Lower leg skin (tissue), 4 donors: ENCODE measurements at places on chromosomes 13 and 19. TPM values are rescaled to one million over a fixed set of nuclear protein-coding genes. Genes with fewer than 3 reads are reported as not detected.

GRCh38 chr19:49820125-49820524 lies 2.0 kb downstream of the MED25 start:
- DNase-seq, result no peak

ZNF491 gene
- 2.1 TPM for total RNA-seq

GRCh38 chr19:33406521-33407139 lies 33.1 kb downstream of the CEBPG start:
- DNase-seq, result peak; percentile 95

- peak; percentile 90 for DNase-seq
Measured at GRCh38 chr19:56840451-56841192, at the start of the genes PEG3 and ZIM2. TSS of gene PEG3 (minus strand) at chr19:56840726. CDS start at chr19:56824655, 16,071 bp downstream. TSS of gene ZIM2 (minus strand) at chr19:56840726. CDS start at chr19:56824277, 16,449 bp downstream.

RASGRP4 gene
- total RNA-seq, result 1.5 TPM

PSG2 gene
- total RNA-seq, result 0.65 TPM

DNA sequence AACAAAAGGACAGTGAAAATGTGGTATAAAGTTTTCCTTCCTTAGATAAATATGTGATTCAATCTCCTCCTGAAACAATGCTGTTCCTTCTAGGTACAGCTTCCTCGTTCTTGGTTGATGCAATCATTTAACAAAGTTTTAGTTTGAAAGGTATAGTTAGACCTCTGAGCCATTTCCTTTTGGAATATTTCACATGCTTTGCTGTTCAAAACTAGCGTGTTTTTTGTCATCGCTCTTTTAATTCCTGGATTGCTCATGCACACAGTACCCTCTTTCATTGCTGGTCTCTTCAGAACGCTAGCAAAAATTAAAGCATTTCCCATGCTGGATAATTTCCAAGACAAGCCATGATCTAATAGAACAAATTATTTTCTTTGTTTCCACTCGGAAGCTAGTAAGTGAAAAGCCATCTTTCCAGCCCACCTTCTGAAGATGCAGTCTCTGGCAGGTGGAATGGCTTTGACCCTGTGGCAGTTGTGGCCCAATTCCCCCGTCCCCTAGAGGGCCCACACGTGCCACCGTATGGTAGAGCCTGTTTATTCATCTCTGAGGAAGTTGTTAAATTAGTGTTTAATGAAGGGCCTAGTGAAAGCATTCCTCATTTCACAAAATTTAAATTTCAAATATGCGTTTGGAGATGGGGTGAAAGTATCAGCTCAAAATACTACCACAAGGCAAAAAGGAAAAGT lies 1040.6 kb upstream of the SLC10A2 start:
- no peak for DNase-seq

DNA sequence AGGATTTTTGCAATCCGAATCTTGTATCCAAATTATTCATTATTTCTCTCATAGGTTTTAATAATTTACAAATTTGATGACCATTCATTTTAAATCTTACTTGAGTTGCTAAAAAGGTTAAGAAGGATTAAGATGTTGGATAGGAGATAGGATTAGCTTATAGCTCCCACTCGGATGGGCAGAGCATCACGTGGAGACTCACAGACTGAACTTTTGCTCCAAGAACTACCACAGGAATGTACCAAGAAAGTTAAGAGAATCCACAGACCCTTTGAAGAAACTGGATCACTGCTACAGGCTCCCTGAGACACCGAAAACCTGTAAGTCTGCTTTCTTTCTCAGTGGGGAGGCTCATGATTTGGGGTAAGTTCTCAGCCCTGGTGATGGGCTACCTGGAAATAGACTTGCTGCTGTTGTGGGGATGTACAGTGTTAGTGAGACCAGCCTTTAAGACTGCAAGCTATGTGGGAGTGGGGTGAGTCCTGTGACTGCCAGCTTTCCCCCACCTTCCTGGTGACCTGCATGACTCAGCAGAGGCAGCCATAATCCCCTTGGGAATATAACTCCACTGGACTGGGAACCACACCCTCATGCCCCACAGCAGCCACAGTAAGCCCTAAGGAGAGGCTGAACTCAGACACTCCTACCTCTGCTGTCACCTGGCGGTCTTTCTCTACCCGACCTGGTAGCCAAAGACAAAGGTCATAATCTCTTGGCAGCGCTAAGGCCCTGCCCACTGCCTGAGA lies 1458.0 kb downstream of the OLFM4 start:
- DNase-seq, result no peak

IL12RB1 gene
- total RNA-seq, result not detected

GRCh38 chr13:107234319-107235073 lies 666.6 kb upstream of the ARGLU1 start:
- no peak for DNase-seq

GRIK5 gene
- total RNA-seq, result 1.4 TPM

DNA sequence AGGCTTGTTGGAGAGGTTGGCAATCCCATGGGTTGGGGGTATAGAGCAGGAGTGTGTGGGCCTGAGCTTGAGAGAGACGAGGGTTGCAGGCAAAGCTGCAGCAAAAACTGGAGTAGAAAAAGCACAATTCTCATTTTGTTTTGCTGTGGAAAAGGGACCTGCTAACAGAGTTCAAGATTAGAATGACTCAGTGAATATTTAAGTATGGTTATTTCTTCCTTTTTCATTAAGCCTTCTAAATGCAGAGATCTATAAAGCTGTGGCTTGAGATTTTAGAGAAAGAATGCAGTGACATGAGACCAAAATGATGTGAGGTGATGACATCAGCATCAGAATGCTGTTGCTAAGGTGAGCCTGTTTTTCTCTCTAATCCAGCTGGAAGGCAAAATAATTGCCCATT lies 10.8 kb upstream of the MBNL2 start:
- DNase-seq, result no peak

DNA sequence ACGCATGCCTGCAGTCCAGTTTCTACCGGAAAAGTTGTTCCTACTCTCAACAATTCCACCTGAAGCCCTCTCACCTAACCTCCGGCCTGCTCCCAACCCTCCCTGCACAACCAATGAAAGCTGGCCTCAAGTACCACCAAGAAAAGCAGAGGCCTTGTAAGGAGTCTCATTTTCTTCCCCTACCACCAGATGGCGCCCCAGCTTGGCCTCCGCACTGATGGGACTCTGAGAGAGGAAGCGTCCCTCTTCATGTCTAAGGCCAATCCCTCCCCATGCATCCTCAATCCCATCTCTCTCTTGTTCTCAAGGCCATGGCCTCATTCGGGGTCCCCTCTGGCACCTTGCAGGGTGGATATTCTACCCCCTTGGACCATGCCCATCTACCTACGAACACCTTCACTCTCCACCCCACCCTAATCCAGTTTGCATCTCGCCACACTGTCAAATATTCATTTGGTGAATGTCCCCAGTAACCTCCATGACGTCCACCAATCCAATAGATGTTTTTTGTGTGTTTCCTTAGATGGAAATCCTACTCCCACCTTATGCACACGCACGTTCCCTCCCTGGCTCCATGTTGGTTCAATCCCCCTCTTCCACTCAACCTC lies 412.8 kb downstream of the ZNF536 start:
- peak; percentile 17 for DNase-seq

ZNF136 gene
- total RNA-seq, result 13.2 TPM

ADPRHL1 gene
- 7.4 TPM for total RNA-seq

DNA sequence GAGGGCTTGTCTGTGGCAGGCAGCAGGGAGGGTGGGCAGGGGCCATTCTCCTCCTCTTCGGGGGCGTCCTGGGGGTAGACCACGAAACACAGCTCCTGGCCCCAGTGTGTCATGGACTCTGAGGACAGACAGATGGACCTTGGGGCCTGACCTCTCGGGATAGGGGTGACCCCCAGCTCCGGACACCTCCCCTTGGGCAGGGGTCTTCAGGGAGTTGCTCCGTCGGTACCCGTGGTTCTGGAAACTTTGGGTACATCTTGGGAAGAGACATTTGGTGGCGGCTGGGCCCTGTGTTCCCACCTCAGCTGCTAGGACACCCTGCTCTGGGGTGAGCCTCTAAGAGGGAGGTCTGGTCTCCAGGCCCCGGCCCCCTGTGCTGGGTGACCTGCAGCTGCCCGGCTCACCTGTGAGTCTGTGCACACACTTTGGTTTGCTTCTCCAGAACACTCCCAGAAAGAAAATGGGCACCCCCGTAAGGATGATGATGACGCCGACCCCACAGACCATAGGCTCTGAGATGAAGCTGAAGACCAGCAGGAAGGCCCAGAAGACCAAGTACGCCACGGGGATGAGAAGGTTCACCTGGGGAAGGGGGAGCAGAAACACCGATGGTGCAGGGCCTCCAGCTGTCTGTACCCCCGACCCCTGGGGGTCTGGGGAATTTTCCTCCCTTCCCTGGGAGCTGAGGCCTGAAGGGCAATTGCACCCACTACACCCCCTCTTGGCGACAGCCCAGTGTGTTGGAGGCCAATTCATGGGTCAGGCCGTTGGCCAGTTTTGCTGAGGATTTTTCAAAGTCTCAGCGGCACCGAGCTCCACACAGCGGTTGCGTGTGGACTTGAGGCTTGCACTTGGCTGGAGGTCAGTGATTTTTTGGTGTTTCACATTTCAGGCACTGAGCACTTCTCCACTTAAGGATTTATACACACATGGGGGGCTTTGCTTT lies 15.0 kb downstream of the LRP3 start:
- DNase-seq, result no peak

GRCh38 chr19:32101206-32101605 lies 244.2 kb upstream of the ZNF507 start:
- DNase-seq, result no peak

AMH gene
- 1.1 TPM for total RNA-seq

DNA sequence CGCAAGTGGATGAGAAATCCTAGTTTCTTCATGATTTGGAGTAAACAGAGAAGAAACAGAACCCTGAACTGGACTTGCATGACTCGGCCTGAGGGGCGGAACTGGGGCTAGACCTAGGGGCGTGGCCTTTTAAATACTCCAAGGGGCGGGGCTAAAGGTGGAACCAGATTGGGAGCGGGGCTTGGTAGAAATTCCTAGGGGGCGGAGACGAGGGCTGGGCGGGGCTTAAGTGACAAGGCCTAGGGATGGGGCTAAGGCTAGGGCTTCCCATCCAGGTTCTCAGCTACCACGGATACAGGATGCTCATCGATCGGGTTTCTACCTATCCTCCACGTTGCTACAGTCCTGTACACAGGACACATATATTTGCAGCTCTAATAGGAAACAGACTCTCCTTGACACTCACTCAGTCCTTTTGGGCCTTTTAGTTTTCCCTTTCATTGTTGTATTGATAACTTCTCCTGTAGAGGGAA lies 372 bp upstream of the ZNF699 start:
- DNase-seq, result peak; percentile 85

- DNase-seq, result no peak
Measured at GRCh38 chr19:7861619-7862412, 12.4 kb downstream of the PRR36 start.

DNA sequence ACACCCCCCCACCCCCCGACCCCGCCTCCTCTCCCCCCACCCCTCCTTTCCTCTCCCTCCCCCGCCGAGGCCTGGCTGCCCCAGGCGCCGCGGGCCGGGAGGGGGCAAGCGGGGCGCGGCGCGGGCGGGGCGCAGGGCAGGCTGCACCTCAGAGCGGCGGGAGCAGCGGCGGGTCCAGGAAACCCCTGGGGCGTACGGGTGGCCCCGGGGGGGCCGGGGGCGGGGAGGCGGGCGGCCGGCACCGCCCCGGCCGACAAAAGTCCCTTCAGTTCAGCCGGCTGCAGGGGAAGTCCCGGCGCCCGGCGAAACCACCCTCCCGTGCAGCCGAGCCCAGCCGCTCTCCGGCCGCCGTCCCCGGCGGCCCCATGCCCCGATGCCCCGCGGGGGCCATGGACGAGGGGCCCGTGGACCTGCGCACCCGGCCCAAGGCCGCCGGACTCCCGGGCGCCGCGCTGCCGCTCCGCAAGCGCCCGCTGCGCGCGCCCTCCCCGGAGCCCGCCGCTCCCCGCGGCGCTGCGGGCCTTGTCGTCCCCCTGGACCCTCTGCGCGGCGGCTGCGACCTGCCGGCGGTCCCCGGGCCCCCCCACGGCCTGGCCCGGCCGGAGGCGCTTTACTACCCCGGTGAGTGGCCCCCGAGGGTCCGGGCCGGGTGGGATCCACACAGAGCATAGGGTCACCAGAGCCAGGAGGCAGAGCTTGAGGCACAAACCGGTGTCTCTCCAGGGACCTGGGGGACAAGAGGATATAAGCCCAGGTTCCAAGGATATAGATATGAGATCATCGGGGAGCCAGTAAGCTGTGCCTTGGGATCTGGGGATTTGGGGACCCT lies at the start of gene BCL3:
BCL3 (plus strand) TSS at position 283 of the 829 bp plus-strand sequence; CDS start at position 366, 83 bp downstream.
- peak; percentile 93 for DNase-seq

DNA sequence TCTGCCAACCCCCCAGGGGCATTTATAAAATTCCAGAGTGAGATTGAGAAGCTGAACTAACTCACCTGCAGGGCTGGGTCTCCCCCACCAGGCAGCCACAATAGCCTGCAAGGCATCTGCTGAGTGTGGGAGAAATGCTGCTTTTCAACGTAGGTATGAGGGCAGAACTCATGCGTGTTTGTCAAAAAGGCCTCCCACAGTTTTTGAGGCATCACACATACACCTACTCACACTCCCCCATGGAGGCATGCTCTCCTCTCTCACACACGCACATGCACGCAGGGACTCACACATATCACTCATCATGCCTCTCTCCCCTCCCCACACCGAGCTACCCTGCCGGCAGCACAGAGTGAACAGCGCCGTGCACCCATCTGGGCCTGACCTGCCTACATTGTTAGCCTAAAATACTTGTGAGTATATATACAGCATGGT lies 390.5 kb downstream of the FGF9 start:
- no peak for DNase-seq

DNA sequence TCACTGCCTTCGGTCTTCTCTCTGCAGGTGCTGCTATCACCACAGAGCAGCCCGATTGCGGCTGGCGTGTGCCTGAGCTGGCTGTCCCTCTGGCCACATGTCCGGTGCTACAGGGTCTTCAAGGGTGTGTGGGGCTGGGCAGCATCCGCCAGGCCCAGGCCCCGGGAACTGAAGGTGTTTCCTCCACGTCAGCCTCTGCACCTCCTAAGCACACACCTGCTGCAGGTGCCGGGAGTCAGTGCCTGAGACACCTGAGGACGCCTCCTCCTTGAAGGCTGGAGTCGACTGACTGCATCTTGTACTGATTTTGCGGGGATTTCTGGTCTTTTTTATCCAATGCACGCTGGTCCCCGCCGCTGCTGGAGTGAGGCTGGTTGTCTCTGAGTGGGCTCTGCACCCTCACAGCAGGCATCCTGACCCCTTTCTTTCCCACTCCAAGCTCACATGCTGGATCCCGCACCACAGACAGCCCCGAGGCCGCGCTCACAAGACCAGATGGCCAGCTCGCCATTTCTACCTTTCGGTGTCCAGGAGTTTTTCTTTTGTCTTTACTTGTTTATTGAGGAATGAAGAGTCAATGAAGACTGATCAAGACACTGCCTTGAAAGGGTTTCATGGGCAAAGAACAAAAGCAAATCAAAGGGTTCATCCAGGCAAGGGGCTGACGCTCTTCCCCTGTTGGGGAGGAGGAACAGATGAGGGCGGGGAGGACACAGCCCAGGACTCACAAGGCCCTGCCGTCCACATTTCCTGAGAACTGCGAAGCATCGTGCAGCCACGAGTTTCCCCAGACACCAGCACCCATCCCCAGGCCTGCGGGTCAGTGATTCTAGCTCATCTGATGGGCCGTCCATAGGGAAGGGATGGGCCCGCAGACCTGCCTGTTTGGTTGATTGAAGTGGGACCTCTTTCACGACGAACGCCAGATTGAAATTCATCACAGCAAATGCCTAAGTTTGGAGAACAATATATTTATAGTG lies 203.8 kb upstream of the SOX1 start:
- no peak for DNase-seq
